ENCODE measurements at places on chromosomes 2 and 18.

- no peak for DNase-seq
These were observed 483.9 kb upstream of the ZNF804A start for GRCh38 chr2:184114439-184114838.

- DNase-seq = no peak
These were observed 385.4 kb downstream of the SOX11 start for GRCh38 chr2:6077585-6077984.

DNA sequence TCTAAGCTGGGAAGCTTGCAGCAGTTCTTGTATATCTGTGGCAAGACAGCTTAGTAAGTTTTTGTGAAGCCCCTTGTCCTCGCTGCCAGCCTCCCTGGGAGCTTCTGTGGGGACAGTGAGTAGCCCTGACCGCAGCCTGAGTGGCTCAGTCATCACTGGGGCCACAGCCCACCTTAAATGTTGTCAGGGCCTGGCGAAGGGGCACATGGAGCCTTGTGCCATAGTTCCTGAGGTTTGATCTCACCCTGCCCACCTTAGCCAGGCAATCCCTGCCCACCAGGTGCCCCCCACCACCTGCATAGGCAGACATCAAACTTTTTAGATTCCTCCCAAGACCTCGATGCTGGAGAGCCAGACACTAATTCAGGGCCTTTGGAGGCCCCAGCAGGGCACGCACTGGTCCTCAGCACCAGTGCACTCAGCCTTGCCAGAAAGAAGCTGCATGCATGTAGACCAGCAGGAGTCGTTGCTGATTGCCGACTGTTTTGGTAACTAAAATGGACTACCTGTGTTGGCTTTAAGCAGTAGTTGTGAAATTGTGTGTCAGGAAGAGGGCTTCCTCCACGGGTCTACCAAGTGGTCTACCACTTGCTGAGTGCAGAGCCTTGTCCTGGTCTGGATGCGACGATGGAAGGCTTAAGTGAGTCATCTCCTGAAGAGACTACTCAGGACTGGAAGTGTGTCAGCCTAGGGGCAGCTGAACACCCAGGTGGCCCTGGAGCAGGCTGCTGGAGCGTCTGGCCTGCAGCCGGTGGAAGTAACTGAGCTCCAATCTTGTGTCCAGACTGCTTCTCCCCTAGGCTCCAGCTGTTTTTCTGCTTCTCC lies 233.1 kb downstream of the SEPTIN10 start:
- no peak for DNase-seq

- DNase-seq = peak; percentile 9
These were observed 230.4 kb upstream of the AGAP1 start for GRCh38 chr2:235263205-235264120.

Measured in iPS DF 6.9 (cell line).